PC-9 (cell line): ENCODE measurements at places on chromosomes 6 and 20.

DNA sequence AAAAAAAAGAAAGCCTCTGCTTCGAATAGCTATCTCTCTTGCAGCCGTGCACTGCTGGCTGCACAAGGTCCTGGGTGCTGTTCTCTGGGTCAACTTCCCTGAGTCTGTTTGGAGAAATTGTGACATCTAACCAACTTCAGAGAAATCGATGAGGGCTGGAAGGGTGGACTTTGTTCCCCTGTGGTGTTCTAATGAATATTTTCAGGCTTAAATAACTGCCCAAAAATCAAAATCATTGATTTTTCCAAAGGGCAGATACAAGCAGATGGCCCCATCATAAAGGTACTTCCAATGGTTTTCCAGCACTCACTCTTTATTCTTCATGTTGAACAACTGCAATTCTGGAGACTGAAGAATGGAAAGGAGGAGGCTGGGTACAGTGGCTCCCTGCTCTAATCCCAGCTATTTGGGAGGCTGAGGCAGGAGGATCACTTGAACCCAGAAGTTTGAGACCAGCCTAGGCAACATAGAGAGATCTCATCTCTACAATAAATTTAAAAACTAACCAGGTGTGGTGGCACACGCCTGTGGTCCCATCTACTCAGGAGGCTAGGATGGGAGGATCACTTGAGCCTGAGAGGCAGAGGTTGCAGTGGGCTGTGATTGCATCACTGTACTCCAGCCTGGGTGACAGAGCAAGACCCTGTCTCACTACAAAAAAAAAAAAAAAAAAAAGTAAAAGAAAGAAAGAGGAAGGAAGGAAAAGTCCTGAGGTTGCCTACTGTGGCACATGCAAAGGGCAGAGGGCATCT, 59.1 kb downstream of the FOXA2 start:
- DNase-seq = no peak

DNA sequence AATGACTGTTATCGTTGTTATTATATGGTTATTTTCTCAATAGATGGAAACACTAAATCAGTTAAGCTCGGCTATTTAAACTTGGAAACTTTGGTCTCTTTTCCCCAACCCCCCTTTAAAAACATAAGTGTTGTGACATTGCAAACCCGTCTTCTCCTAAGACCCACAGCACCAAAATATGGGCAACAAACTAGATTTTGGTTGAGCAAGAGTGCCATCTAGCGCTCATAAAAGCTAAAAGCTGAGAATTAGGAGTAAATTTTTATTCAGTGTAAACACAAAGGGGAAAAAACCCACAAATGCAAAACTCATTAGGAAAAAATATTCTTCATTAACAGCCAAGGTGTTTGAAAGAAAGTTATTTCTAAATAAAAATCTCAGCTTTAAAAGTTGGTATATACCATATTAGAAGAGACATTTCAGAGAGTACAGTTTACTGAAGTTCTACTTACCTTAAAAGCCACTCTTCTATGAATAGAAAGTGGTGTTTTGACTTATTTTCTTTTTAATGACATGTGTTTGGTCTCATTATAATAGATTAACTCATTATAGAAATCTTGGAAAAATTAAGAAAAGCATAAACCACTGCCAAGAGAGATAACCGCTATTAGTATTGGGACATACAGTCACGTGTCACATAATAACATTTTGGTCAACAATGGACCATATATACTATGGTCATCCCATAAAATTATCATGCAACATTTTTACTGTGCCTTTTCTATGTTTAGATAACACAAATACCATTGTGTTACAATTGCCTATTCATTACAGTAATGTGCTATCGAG, 21.1 kb downstream of the SESN1 start:
- DNase-seq = peak; percentile 30

- no peak for DNase-seq
Observed at GRCh38 chr20:7496394-7496991, 443.8 kb downstream of the HAO1 start.

DNA sequence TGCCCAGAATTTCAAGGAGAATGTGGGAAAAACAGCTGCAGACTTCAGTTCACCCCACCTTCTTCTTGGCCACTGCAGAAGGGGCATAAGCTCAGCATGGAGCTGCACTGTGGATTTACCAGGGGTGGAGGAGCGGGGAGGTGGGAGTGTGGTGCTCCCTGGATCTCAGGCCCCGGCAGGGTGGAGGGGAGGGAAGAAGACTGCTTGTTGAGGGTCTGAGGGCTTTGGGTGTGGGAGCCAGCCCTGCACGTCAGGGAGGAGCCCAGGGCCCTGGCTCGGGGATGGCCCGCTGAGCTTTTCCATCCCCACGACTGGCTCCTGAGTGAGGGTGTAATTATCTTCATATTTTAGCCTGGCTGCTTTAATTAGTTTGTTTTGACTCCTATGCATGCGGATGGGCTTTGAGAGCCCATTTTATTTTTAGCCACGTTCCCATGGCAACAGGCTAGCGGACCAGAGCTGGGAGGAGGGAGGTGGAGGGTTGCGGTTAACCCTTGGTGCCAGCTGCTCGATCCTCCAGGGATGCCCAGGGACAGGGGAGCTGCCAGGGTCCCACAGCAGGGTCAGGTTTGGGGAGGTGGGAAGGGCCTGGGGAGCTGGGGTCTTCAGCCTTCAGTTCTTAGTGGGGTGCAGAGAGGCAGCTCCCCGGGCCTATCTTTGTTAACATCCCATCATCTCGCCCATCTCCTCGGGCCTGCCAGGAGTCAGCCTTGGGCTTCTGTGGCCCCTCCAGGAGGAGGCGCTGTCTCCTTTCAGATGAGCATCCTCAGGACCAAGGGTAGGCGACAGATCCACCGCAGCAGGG, 68.2 kb downstream of the RAB44 start:
- DNase-seq = peak; percentile 78

- no peak for DNase-seq
Observed at GRCh38 chr6:127748290-127748689, 152.6 kb downstream of the THEMIS start.

- no peak for DNase-seq
Observed at GRCh38 chr6:159819932-159820640, 20.0 kb downstream of the PNLDC1 start.

- DNase-seq = no peak
Observed at GRCh38 chr20:40282541-40282940, 406.5 kb downstream of the MAFB start.

- DNase-seq = no peak
Observed at GRCh38 chr6:137089305-137089704, 44.5 kb upstream of the IL20RA start.

DNA sequence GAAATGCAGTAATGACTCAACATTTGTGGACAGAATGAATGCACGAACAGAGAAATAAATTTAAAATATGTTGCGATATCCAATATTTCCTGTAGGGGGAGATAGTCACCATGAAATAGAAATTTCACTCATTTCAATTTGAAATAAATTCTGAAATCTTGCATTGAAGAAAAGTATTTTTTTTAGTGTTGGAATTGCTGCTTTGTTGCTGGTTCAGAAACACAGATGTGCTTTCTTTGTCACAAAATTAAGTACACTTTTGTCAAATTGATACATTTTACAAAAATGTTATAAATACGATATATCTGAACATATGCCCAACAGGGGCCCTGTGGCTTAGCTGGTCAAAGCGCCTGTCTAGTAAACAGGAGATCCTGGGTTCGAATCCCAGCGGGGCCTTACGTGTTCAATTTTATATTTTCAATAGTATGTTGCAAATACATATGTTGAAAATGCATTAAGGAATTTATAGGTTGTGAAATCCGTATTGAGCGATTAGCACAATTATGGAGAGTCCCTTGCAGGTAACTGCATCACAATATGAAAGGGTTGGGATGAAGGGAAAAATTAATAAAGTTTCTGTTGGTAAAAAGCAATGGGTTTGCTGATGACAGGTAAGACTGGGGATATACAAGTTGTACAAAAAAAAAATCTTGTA, 85.4 kb upstream of the PRSS16 start:
- DNase-seq = peak; percentile 61

DNA sequence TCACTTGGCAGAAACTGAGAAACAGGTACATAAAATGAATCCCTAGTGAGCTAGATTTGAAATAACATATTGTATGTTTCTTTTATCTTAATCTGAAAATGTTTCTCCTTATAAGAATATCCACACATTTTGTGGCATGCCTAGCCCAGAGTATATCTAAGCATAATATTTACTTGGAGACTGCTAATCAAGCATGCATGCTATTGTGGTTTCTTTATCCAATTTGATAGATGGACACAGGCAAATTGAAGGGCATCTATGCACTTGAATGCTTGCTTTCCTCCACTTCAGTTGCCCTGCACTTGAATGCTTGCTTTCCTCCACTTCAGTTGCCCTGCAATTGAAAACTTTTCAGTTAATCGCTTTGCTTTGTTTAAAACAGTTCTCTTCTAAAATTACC, 729.8 kb downstream of the TBC1D32 start:
- no peak for DNase-seq

DNA sequence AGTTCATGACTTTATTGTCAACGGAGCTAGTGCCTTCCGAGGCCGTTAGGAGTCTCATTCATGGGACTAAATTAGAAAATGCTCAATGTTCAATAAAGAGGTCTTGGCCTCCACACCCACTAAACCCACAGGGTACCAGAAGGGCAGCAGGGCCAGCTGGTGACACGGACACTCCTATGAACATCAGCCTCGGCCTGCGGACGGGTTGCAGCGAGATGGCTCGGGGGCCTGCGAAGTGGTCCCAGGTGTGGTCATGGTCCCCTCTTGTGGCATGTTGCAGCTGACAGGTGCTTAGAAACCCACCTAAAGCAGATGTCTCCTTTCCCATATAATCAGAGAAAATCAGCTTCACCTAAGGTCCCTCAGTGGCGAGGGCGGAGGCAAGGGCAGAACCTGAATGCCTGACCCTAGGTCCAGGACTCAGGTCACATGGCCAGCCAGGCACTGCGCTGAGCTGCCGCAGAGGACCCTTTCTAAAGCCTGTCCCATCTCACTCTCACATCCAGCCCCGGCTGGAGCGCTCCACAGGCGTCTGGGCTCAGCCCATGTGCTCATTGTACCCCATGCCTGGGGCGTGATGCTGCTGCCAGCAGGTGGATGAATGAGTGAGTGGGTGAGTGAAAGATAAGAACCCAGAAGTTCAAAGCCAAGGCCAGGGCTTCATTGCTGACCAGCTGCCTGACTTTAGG, 35.8 kb downstream of the NFATC2 start:
- no peak for DNase-seq

GRCh38 chr6:154430481-154430919, 73.9 kb upstream of the IPCEF1 start:
- DNase-seq = no peak

DNA sequence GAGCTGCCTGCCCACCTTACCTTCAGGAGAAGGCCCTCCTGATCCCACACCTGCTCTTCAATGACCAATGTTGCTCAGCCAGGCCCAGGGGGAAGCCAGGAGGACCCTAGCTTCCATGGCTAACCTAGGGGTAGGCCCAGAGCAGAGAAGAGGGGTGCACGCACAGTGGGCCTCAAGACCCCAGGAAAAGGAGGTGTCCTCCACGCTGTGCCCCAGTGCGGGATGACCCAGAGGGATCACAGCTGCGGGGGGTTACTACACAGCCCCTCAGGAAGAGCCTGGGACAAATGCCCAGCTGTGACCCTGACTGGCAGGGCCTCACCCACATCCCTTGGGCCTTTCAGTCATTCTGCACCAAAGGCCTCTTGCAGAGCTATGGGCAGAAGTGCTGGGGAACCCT, 31.6 kb upstream of the APMAP start:
- DNase-seq = no peak

DNA sequence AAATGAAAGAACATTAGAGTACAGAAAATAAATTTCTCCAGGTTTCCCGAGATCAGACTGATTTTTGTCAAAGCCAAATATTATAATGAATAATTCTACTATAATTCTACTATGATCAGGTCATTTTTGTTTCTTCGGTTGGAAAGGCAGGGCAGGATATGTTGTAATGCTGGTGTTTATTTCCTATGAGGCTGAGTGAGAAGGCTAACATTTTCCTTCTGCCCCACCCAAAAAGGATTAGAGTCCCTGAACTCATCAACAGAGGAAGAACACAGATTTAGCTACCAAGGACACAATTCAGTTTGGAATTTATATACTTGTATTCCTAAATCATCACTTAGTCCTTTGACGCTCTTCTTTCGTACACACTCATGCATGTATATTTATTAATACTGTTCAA, 318.9 kb downstream of the SYNE1 start:
- DNase-seq = no peak

GRCh38 chr6:100923481-100924165, 42.5 kb upstream of the ASCC3 start:
- no peak for DNase-seq

DNA sequence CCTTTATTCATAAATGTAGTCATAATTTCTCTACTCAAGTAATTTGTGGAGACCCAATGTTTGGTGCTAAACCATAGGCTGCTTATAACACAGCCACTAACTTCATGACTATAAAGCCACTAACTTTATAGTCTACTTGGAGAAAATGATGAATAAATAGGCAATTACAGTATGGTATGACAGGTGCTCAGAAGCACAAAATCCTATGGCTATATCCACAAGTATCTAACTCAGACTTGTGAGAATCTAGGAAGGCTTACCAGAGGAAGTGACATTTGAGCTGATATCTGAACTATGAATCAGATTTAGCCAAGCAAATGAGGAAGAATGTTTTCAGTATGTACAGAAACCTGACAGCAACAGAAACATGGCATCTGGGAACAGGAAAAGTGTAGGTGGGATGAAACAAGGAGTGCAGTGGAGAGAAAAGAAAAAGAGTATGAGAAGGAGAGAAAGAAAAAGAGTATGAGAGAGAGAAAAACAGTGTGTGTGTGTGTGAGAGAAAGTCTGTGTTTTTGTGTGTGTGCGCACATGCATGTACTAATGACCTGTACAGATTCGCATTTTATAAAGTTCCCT, 59.9 kb downstream of the REV3L start:
- no peak for DNase-seq

- no peak for DNase-seq
Observed at GRCh38 chr20:25125636-25126035, 43.7 kb upstream of the VSX1 start.

DNA sequence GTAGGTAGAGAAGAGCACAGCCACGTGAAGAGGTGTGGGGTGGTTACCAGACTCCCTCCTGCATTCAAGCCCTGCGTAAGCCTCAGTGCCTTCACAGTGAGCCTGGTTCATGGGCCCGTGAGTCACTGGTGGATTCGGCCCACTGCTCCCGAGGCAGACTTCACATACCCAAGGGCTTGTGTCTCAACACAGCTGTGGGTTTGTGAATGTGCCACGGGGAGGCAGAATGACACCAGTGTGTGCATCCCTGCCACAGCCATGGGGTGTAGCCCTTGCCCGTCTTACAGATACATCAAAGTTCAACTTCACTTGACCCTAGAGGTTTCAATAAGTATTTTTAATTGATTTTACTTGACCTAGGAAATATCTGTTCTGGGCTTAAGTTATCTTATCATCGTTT, 108.5 kb downstream of the MAP3K4 start:
- DNase-seq = no peak
